ENCODE measurements at places on chromosomes 2 and 18.

DNA sequence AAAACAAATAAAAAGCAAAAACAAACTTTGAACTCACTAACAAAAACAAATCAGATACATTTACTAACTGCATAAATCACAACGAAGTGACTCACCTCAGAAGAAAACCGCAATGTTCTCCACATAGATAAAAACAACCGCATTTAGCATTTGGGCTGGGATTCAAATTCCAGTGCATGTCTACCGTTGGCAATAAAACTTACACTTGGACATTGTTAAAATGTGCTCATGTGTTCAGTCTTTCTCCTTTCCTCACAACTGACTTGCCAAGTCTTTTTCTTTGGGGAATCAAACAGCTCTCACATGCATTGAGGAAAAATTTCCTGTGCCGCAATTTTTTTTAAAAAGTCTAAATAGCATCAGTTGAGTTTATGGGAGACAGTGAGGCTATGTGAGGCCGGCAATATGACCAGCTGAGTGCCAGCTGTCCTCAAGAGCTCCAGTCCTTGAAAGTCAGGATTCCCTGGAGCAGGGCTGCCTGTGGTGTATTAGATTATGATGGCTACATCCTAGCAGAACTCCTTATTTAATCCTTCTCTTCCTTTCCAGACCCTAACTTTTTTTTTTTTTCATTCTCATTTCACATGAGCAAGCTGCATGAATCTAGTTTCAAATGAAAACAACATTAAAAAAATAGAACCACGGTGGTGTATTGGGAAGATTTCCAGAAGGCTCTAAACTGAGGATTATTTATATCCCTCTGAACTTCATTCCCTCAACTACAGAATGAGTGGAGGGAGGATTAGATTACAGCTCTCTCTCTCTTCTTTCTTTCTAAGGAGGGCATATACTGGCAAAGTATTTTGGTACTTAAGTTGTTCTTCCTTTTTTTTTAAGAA lies 70.2 kb upstream of the MEIS1 start:
- no peak for DNase-seq

DNA sequence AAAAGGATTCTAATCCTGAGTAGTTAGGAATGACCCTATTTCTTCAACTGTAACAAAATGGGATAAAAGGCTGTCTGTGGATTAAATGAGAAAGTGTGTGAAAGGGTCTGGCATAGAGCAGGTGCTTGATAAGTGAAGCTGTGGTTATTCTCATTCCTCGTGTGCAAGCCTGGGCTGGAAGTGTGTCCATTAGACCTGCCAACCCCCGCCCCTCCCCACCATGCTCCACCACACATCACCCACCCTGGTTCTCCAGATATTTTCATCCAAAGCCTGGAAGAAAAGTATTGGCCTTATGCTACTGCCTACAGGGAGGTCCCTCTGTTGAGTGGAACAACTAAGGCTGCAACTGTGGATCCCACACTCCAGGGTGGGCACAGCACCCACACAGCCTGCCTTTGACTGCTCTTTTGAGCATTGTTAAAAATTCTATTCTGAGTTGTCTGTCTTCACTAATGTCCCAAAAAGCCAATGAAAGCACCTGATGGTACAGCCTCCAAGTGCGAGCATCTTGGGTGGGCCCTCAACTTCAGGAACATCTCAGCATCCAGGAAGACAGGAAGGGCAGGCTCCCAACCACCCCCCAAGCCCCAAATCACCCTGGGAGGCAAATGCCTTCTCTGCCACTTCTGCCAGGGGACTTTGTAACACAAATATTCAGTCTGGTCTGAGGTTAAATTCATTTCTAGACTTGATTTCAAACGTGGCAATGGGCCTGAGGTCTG lies 102.8 kb upstream of the PPP1CB start:
- no peak for DNase-seq

- DNase-seq, result no peak
Observed at GRCh38 chr2:55093381-55093780, 43.1 kb upstream of the RTN4 start.

- no peak for DNase-seq
Observed at GRCh38 chr2:119485336-119486110, 38.8 kb downstream of the SCTR start.

GRCh38 chr2:39538718-39539117 lies 101.6 kb upstream of the MAP4K3 start:
- no peak for DNase-seq

DNA sequence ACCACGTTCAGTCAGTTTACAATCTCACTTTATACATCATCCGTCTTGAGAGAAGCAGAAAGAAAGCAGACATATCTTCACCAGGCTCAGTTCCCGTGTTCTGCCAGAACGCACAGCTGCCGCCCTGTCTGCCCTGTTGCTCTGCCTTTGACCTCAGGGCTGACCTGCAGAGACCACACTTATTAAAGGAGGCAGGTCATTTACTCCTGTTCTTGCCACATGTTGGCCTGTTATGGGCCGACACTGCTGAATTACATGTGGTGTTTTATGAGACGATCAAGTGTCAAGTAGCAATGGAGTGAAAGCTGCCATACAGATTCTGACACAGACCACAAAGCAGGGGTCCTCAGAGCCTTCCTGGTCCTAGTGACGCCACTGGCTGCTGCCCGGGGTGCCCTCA lies 232.2 kb downstream of the TTC32 start:
- DNase-seq, result no peak

- DNase-seq, result no peak
Observed at GRCh38 chr2:57370882-57371585, 675.6 kb upstream of the VRK2 start.

- DNase-seq, result no peak
Observed at GRCh38 chr2:227082286-227082685, 81.7 kb downstream of the COL4A4 start.

DNA sequence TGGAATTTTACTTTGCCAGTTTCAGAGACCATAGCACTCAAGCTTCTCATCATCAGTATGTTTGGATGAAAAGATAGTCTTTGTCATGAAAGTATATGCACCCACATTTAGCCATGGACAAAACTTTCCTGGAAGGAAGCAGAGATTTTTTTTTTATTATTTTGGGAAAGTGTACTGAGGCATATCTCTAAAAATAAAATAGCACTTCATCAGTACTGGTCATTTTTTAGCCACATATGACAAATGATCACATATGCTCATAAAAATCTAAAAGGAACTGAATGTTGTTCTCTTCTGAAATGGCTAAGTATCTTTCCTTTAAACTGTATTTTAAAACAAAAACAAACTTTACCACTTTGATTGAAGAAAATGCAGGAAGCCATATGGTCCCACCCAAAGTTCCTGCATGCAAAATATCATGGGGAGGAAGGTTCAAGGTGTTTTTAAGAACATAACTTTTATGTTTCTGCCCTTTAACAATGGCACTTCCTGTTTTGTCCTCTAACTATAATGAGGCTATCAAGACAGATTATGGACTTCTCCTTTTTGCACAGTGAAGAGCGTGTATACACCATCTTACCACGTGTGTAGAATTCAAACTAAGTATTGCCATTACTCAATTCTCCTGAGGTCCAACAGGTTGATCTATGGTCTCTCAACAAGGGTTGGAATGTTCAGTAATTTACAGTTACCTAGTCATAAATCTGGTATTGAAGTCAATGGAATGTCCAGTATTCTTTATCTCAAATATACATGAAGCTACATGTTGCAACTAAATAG lies 77.1 kb upstream of the SLC39A10 start:
- DNase-seq, result no peak

GRCh38 chr2:240156435-240157146 lies 16.1 kb upstream of the OTOS start:
- DNase-seq, result no peak

DNA sequence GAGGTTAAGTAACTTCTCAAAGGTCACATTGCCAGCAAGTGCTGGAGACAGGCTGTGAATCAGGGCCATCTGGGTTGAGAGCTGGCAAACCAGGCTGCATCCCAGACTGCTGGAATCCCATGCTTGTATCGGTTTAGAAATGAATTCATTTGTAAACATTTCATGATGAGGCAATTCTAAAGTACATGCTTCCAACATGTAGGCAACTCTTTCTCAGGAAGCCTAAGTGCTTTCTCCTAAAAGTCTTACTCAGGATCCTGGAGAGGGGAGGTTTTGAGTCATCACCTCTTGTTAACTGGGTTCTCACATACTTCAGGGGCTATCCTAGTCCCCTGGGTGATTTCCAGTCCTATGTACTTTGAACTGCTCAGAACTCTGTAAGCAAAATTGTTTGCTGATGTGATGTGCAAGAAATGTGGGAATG lies 416.5 kb downstream of the MEIS1 start:
- no peak for DNase-seq

- no peak for DNase-seq
Observed at GRCh38 chr2:74688881-74689280, 34.8 kb downstream of the SEMA4F start.

DNA sequence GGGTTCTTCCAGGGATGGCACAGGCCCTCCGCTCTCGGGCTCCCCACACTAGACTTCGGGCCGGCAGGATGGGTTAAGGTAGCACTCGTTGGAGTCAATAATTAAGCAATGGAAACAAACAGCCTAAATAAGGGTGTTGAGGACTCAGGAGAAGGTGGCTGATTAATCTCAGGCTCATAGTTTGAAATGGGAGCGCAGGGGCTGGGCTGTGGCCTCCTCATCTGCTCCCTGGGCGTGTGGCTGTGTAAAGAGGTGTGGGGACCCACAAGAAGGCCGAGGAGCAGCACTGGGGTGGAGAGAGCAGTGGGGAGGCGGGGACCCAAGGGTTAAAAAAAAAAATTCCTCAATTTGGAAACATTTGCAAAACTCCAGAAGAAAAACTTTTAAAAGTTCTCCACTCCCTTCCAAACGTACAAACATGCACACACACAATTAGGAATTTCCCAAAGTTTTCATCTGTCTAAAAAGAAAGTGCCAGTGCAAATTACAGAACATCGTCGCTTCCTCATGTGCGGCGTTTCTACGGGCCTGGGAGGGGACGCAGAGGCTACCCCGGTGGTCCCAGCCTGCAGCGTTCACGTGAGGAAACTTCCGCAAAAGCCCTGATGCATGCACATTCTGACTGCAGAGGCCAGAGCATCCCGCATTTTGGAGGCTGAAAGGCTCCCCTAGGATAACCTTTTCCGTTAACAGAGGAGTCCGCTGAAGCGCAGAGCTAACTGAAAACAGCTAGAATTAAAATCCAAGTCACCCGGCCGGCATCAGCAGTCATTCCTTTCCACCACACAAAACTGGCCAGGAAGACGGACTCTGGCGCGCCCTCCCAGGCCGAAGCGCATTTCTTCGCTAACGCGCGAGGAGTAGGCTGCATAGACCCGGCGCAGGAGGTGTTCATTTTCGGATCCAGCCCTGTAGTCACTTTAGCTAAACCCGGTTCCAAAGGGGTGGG lies 1.0 kb upstream of the TUBB6 start:
- DNase-seq, result no peak

- DNase-seq, result no peak
Observed at GRCh38 chr2:39018638-39019037, 102.2 kb downstream of the SOS1 start.

GRCh38 chr18:28666216-28666615 lies 489.3 kb upstream of the CDH2 start:
- no peak for DNase-seq

DNA sequence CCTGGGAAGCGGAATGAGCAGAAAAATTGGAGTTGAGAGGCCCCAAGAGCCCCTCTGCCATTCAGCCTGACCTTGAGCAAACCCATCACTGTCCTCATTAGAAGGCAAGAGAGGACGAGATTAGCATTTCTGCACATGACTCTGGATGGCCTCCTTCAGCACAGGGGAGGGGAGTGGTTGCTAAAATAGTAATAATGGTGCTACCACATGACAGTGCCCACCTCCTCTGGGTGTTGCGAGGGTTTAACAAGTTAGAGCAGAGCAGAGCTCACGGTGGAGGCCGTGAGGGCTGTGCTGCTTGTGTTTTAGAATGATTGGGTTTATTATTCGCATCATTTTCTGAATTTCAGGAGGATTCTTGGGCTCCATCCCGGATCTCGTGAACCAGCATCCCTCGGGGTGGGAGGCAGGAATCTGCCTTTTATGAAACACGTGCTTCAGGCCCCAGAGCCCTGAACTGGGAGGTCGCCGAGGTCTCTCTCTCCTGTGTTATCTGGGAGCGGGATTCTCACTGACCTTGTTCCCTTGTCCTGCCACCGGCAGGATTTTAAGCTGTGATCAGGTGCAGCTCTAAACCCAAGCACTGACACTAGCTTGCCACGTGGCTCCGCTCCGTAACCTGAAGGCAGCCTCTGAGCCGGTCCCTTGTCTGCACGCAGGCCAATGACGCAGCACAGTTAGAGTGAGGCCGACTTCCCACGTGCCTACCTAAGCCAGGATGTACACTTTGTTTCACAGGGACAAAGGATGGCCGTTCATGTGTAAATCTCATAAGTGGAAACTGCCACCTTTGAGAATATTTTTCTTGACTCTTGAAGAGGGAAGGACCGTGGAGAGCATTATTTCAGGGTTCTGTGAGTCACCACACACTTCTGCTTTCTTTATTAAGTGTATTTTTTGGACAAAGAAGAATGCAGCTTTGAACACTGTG lies 142.3 kb downstream of the ACOXL start:
- no peak for DNase-seq

DNA sequence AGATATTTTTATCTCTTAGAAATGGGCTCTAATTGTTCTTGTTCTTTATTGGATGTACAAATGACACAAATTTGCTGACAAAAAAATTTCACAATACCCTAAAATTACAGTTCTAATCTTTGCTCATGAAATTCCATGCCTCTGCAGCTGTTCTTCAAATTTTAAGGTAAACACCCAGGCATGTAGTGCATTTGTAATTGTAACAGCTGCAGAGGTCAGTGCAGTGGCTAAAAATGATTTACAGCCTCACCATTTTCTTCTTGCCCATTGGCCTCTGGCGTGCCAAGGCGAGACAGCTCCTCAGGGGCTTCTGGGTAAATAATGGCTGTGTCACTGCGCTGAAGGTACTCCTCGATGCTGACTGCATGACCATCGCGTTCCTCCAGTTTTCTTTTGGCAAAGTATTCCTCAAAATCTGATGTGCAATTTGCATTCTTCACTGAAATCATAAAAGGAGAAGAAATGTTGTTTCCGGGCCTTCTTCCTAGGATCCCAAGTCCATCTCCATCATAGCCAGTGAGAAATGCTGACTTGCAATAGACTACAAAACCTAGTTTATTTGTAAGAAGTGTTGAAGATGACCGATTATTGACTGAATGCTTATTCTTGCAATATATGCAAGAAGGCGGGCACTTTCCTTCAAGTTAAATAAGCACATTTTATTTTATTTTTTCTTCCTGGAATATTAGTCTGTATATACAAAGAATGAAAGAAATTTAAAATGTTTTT lies 115.2 kb downstream of the ZEB2 start:
- no peak for DNase-seq

- DNase-seq, result no peak
Observed at GRCh38 chr2:187900021-187900420, 345.8 kb upstream of the TFPI start.

GRCh38 chr2:118112771-118113334 lies 24.6 kb downstream of the INSIG2 start:
- no peak for DNase-seq

- DNase-seq, result peak; percentile 11
Observed at GRCh38 chr18:62982600-62983251, 267.4 kb downstream of the PHLPP1 start.

All from activated T-helper 1 cell treated with Interleukin-2 at 50 U/mL for 16 hours (primary cell).